ENCODE measurements at places on chromosomes 11 and 22.

- DNase-seq, result no peak
Measured at GRCh38 chr11:77026743-77027142, 7.5 kb upstream of the B3GNT6 start.

DNA sequence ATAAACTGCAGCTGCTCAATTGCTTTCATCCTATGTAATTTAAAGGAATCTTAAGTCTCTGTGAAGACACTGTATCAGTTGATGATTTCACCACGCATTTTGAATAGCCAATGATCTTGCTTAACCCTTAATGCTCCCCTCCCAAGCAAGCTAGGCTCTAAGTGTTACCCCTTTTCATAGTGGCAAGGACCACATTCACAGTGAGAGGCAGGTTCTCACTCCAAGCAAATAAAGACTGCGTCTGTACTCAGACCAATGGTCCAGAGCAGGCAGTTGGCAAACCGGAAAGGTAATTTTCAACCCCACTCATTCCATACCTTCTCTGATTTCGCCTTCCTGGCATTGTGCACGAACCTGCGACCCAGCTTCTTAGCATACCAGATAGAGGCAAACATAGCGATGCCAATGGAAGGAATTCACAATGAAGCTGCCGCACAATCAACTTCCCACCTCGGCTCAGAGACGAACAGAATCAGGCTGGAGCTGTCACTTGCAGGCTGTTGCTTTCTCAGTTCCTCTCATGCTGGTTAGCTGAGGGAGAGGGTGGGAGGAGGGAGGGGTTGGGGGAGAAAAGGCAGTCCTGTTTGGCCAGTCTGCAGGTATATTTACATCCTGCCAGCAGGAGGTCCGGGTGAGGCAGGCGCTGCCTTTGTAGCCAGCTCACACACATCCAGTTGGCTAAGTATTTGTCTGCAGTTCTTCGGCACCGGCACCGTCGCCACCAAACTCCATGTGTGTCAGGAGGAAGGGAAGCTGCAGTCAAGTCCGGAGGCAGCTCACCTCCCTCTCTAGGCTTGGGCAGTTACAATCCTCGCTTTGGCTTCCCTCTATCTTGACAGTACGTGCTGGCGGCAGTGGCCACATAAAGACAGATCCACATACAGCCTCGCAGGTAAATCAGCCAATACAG, 1151.2 kb upstream of the CCDC90B start:
- peak; percentile 6 for DNase-seq

- no peak for DNase-seq
Measured at GRCh38 chr22:46796566-46797195, 34.2 kb downstream of the TBC1D22A start.

DNA sequence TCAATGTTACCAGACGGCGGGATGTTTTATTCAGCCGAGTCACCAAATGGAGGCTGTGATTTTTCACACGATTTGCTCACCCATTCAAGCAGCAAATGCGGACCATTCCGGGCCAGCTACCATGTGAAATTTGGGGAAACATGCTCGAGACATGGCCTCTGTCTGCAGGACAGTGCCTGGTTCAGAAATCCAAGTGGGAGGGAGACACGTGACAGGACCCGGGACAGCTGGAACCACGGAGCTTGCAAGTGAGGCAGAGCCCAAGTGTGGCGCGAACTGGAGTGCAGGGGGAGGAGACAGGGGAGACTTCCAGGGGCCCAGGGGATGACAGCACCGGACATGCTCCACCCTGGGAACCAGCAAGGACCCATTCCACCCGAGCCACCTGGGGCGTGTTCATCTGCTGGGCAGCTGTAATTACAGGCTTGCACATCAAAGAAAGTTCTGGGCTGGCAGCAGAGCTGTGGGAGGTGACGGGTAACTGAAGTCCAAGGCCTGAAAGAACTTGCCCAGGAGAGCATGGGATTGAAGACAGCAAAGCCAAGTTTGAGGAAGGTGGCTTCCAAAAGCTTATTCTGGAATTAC, 16.5 kb downstream of the CERK start:
- DNase-seq, result peak; percentile 43

GRCh38 chr11:68146704-68147474, 25.7 kb upstream of the CHKA start:
- peak; percentile 45 for DNase-seq
